ENCODE measurements at places on chromosomes 4 and X. TPM values are rescaled to one million over a fixed set of nuclear protein-coding genes. Genes with fewer than 3 reads are reported as not detected.
A peak's percentile ranks its signal among the peaks of the same experiment; 100 is the strongest.

Gene MSX1
- 10.0 TPM for total RNA-seq

Gene SATL1
- total RNA-seq: not detected

Gene CDS1
- 3.7 TPM for total RNA-seq

Gene RADX
- 15.8 TPM for total RNA-seq

GRCh38 chr4:11348449-11349088 lies 80.1 kb downstream of the HS3ST1 start:
- no peak for DNase-seq

- DNase-seq: no peak
These were observed 490.2 kb upstream of the BOD1L1 start for GRCh38 chr4:14117575-14118238.

- peak; percentile 11 for DNase-seq
These were observed 257.7 kb downstream of the THOC2 start for GRCh38 chrX:123475068-123475724.

Data from H4 (cell line).